Gastroesophageal sphincter (tissue), 4 donors: ENCODE measurements at places on chromosomes 7 and 10. TPM values are rescaled to one million over a fixed set of nuclear protein-coding genes. Genes with fewer than 3 reads are reported as not detected.
A peak's percentile ranks its signal among the peaks of the same experiment; 100 is the strongest.

DNA sequence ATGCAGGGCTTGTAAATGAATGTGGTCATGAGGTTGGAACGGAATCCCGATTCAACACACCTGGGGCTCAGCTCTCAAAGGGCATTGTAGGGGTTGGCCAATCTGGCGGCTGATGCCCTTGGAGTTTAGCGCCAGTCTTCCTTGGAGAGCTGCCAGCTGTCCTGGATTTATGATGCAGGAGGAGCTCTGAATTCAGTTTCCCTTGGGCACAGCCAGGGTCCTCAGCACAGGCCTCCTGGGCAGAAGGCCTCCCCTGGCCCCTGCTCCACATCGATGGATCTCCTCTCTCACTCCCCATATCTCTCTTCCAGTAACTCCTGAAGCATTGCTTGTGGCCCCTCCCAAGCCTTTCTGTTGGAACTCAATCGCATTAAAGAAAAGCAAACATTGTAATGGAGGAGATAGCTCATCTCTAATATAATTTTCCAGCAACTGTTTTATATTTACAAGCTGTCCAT lies 985 bp upstream of the CYTH3 start:
- no peak for ATAC-seq

DNA sequence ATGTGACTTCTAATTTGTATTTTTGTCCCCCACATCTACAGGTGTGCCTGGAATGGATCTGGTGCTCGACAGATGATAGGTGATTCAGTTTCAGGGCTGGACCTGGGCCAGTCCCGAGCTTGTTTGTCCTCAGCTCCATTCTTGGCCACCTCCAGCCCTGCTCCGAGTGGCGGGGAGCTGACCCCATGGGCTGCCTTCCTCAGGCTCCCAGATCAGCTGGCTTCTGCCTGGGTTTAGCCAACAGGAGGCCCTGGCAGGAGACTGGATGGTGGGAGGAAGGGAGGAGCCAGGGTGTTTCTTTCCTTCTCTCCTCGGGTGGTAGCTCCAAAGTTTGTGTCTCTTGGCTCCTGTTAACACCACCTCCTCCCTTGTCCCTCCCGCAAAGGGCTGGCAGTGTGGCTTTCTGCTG lies 75.2 kb downstream of the CDH23 start:
- ATAC-seq: no peak

DNA sequence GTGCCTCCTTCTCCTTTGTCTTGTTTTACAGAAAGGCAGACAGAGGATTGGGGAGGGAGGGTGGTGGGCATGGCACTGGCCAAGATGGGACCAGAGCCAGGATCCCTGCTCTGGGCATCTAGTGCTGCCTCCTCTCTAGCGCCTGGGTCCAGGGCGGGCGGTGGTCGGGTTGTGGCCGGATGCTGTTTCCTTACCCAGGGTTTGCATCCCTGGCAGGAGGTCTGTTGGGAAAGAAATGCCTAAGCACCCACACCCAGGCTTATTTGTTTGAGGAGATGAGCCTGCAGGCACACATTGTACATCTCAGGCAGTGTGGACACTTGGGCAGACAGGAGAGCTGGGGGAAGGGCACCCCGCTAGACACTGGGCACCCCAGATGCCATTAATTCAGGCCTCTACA lies 102.3 kb upstream of the PCBD1 start:
- ATAC-seq: no peak

DNA sequence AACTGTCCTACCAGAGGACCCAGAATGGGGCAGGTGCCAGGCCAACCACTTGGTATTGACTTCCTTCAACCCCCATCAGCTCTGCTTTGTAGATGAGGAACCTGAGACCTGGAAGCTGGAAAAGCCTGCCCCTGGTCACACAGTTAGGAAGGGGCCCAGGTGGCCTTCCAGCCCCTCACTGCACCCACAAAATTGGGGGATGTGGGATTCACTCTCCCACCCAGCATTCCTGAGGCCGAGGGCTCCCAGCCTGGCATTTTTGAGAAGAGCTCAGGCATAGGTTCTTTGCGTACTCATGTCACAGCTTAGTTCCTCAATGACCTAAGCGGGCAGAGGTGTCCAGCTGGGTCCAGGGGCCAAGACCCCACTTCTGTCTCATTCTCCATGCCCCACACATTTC lies 46.1 kb downstream of the EBF3 start:
- no peak for ATAC-seq

GRCh38 chr7:6443372-6443941 lies 4.3 kb downstream of the DAGLB start:
- ATAC-seq: no peak

DNA sequence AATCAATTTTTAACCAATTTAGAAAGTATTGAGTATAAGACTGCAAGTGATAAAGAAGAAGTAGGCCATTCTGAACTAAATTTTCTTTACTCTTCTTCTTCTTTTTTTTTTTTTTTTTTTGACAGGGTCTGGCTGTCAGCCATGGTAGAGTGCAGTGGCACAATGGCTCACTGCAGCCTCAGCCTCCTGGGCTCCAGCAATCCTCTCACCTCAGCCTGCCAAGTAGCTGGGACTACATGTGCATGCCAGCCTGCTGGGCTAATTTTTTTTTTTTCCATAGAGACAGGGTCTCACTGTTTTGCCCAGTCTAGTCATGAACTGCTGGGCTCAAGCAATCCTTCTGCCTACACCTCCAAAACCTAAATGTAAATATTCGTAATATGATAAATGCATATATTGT lies 63.2 kb downstream of the DGKB start:
- ATAC-seq: no peak

- ATAC-seq: peak; percentile 36
Measured at GRCh38 chr10:11145495-11145855, 127.8 kb downstream of the CELF2 start.

- no peak for ATAC-seq
Measured at GRCh38 chr10:71708301-71708703, 11.3 kb downstream of the C10orf105 start.

DNA sequence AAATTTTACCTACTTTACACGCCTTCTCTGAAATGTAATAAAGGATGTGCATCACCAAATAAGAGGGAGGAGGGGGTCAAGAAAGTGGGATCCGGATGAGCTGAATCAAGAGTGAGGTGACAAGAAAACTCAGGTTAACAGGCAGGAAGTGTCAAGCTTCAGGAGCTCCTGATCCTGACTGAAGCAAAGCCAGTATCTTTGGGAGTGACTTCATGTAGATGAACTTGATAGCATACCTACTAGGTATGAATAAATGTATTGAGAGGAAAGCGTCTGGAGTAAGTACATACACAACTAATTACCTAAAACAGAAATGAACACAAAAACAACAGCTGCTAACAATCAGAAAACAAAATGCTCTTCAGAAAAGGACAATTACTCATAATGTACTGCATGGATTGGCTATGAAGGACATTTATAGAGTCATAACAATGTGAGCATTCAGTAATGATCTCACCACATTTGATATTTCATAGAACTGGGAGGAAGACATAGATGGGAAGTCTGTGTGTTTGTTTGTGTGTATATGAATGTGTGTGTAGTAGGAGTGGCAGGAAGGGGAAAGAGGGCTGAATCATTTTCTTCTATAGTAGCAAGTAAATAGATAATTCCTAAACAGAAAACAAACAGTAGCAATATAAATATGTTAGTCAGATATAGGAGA lies 29.4 kb downstream of the PRKG1 start:
- ATAC-seq: no peak

GRCh38 chr10:127276794-127277462 lies 80.5 kb upstream of the INSYN2A start:
- no peak for ATAC-seq

DNA sequence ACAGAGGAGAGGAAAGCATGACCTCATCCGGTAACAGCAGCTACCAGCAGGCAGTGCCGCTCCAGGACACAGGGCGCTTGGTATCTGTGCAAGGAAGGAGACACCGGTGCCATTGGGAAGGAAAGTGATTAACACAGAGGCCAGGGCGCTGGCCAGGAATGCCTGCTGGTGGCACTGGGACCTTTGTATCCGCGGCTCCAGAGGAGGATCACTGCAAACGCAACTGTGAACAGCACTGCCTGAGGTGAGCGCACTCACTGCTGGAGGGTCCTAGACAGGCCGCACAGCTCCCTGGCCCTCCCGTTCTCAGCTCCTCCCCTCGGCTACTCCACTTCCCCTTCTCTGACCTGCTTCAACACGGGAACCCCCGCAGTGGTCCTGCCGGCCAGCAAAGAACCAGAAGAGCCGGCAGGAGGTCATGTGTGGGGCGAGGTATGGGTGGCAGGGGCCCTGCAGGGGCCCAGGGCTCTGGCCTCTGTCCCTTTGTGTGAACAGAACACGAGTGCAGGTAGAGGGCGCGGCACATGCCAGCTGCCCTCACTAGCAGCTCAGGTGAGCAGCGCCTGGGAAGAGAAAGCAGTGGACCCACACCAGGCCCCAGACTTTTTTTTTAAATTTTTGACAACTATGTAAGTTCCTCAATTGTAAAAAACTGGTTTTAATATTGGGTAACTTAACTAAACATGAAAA lies 107.6 kb downstream of the VIPR2 start:
- ATAC-seq: no peak

GRCh38 chr7:27972276-27972675 lies 208.3 kb downstream of the JAZF1 start:
- no peak for ATAC-seq

DNA sequence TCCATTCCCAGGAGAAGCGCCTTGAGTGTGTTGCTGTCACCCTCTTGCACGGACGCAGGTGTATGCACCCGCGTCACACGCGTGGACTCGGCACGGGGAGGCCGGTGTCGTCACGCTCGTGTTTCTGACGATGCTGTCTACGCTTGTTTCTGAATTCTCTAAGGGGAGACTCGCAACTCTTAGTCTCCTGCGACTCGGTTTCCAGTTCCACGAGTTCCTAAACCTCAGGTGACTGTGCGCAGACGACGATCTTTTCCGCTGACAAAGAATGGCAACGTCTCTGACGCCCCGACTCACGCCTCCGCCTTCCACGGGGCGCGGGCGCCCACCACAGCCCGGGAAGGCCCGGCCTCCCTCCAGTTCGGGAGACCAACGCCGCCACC lies 579 bp downstream of the IDI1 start:
- peak; percentile 35 for ATAC-seq

DNA sequence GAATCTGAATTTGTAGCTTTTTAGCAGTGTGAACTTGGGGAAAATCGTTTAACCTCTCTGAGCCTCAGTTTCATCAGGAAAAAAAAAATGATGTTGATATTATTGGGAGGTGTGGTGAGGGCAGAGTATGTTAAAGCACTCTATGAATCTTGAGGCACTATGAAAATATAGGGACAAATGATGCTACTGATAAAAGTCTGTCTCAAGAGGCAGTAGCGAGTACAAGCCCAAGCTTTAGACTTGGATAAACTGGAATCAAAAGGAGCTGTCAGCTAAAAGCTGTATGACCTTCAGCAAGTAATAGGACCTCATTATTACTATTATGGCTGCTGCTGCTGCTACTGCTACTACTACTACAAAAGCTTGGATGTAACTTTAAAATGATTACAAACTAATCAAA lies 8.4 kb downstream of the ZNF277 start:
- ATAC-seq: no peak

- ATAC-seq: no peak
Measured at GRCh38 chr10:59887006-59887405, 19.4 kb downstream of the CCDC6 start.

DNA sequence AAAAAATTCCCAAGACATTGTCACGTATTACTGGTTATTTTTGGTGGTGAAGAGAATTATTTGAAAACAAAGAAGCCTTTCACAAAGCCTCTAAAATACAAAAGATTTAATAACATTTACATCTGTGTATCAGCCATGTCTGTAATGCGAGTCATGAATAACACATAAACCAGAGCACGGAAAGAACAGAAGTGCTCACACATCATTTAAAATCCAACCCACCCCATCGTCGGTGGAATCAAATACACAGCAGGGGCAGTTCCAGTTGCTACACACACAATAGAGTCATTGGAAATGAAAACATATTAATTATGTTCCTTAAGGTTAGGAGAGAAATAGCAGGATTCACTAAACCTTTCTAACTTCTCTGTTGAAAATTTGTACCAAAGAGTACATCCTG lies 1097.3 kb downstream of the KCNMA1 start:
- no peak for ATAC-seq

DNA sequence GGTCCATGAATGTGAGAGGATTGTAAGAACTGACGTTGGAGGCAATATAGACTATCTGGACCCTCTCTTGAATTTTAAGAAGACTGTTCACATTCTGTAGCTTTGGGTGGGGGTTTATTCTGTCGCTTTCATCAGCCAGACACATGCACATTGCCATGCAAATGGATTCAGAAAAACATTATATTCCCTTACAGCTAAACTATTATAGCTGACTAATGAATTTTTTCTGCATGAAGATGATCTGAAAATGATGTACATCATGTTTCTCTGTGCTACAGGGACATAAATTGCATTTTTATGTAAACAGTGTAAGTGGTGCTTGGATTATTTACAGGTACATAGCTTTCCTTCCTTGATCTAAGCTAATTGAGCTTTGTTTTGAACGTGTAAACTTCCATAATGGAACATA lies 1.5 kb downstream of the MET start:
- no peak for ATAC-seq

GRCh38 chr7:33422825-33423645 lies 293.7 kb downstream of the BBS9 start:
- ATAC-seq: no peak

- ATAC-seq: no peak
Measured at GRCh38 chr7:132869166-132869861, 212.6 kb downstream of the CHCHD3 start.

DNA sequence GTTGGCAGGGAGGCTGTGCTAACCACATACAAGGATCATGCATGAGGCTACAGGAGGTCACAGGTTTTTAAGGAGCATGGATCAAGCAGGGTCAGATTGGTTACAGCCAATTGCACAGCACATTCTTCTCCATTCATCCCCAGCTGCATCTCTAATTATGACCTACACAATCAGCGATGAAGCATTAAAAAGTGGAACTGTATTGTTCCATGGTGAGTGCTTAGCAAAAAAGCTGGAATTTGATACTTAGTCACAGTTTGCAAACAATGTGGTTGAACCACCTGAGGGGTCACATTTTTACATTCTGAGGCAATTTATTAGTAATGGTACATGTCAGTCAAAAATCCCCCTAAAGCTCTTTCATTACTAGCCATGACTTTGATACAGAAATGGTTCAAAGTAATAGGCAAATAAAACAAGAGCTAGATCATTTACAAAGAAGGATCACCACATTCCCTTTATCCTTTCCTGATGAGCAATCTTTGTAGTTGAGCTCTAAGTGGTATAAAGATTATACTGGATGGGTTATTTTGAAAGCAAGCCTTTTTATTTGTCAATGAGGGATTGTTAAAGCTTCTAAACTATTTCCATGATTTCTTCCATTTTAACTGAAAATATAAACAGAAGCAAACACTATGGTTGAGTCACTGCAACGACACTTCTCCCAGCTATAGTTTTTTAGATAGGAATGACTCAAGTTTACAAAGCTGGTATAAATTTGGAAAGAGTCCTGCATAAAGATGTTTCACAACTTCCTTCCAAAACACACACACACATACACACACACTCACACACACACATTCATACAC lies 217.8 kb upstream of the SEMA3A start:
- ATAC-seq: no peak

Gene BMPER
- total RNA-seq: 22.3 TPM

Gene ASB4
- not detected for total RNA-seq

Gene SHTN1
- total RNA-seq: 4.3 TPM

Gene FOXI2
- 0.73 TPM for total RNA-seq

Gene SPDYE2B
- not detected for total RNA-seq

Gene MMP21
- 0.13 TPM for total RNA-seq

Gene C10orf62
- total RNA-seq: not detected

Gene FAM237B
- total RNA-seq: not detected

Gene TDRD1
- not detected for total RNA-seq

Gene AKR1C2
- 48.3 TPM for total RNA-seq
